ENCODE measurements at places on chromosomes 1 and 21.

DNA sequence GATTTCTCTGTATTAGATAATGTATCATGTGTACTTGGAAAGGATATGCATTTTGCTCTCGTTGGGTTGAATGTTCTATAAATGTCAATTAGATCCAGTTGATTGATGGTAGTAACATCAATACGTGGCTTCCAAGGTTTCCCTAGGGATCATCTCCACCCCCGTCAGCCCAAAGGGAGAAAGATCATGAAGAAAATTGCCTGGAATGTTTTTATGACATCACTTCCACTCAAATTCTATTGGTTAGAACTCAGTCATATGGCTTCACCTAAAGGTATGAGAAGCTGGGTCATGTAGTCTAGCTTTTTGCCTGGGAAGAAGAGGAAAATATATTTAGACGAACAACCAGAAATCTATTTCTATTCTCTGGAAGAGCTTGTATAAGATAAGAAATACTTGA lies at the start of gene C1orf185:
Gene C1orf185 (plus strand): TSS at position 253 of the 400 bp plus-strand sequence. CDS start 6 bp downstream, at position 259.
- no peak for DNase-seq

GRCh38 chr1:173688300-173688699 lies 18.6 kb upstream of the ANKRD45 start:
- DNase-seq: no peak

DNA sequence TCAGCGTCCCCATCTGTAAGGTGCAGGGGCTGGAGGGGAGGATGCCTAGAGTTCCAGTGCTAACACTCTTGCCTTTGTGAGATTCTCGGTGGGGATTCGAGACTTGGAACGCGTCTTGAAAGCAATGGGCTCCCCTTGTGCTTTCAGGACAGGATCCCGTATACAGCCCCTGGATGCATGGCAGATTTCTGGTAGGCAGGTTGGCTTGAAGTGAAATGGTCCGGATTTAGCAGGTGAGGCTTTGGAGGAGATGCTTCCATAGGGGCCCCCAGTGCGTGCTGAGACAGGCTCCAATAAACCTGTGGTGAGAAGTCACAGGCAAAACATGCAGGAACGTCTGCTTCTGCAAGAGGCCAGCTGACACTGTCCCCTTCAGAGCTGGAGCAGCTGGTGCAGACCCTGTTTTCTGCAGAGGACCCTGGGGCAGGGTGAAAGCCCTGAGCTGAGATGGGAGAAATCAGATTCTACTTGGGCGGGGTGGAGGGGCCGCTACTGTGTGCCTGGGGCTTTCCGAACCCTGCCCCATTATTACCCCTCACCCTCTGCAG lies 270.4 kb downstream of the PTPRU start:
- no peak for DNase-seq

DNA sequence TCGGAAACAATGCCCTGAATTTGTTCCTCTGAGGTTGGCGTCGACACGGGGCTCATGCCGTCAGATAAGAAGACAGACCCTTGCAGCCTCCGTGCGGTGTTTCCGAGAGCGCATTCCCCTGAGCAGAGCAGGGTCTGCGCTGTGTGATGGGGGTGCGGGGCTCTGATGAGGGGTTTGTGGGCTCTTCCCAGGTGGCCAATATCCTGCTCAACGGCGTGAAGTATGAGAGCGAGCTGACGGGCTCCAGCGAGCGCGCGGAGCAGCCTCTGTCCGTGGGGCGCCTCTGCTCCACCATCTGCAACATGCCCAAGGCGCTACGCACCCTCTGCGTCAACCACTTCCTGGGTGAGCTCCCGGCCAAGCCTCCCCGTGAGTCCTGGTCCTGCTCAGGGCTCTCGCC lies 17.3 kb downstream of the SLC45A1 start:
- DNase-seq: peak; percentile 49

- no peak for DNase-seq
Observed at GRCh38 chr1:52239708-52240001, 97.8 kb downstream of the ZFYVE9 start.

All from left forelimb (tissue), 1 donor.